ENCODE measurements at places on chromosomes 3 and 15. TPM values are rescaled to one million over a fixed set of nuclear protein-coding genes. Genes with fewer than 3 reads are reported as not detected.
A peak's percentile ranks its signal among the peaks of the same experiment; 100 is the strongest.

UNC13C gene
- total RNA-seq = 0.58 TPM

DNA sequence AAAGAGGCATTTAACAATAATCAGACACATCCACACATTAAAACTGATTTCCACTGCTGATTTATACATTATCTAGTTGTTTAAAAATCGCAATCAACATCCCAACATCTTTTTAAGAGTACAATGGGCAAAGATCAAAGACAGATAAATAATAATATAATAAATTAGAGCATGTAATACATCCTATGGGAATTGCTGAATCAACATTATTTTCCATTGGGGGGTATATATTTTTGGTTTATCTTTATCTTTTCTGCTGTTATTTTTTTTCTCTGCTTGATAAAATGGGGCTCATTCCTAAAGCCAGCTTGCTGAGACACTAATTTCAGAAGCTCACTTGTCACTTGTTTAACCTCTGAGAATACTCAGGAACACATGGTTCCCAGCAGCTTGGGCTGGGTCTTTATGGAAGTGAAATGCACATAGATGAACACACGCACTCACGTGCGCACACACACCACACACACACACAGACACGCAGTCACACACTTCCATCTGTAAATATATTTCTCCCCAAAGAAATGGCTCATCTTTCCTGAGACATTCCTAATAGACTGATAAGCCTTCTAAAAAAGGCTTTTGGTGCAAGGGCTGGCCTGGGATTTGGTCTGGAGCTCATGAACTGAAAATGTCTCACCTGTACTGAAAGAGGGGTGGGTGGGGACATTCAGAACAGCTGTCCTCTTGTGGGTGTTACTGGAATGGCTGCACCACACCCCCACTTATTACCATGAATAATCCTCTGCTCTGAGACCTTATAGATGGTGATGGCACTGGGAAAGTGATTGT, 3.5 kb upstream of the PPIB start:
- peak; percentile 12 for DNase-seq

FGD5 gene
- 12.2 TPM for total RNA-seq

ARGFX gene
- not detected for total RNA-seq

GRCh38 chr15:81660976-81661375, 287.0 kb upstream of the TMC3 start:
- DNase-seq = no peak

DNA sequence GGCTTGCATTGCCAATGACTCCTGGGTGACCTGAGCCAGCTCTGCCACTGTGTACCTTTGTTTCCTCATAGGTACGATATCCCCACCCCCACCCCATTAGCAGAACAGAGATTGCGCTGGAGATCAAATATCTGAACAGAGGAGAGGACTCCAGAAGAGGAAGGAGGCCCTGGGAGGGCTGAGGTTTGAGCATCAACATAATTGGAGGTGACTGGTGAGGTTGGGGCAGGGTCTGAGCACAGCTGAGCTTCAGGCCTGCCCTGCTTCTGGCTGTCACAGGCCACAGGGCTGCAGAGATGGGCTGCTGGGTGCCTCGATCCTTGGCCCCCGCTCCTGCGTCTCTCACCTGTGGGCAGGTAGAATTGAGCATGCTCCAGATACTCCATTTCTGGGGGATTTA, 21.3 kb upstream of the CACNA2D2 start:
- no peak for DNase-seq

- no peak for DNase-seq
These were observed 31.4 kb upstream of the SEC13 start for GRCh38 chr3:10352146-10352911.

ZNF501 gene
- 6.6 TPM for total RNA-seq

CSPG5 gene
- total RNA-seq = 3.4 TPM

THAP10 gene
- 5.5 TPM for total RNA-seq

- DNase-seq = no peak
These were observed 210.6 kb upstream of the GADL1 start for GRCh38 chr3:31105011-31105410.

CIDEC gene
- total RNA-seq = not detected

OR5K2 gene
- total RNA-seq = not detected

- no peak for DNase-seq
These were observed 3.6 kb downstream of the MAP4 start for GRCh38 chr3:48012659-48013058.

GRCh38 chr3:150490277-150490986, 55.9 kb downstream of the SERP1 start:
- no peak for DNase-seq

DNA sequence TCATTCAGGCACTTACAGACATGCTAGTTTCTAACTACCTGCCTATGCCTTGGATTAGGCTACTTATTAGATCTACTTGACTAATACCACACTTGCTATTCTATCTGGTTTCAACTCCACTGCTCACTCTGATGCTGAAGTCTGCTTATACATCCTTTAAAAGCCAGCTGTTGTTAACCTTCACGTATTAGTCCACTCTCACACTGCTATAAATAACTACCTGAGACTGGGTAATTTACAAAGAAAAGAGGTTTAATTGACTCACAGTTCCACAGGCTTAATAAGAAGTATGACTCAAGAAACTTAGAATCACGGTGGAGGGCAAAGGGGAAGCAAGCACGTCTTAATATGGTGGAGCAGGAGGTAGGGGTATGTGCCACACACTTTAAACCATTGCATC, 47.7 kb upstream of the ANKRD28 start:
- no peak for DNase-seq

DNA sequence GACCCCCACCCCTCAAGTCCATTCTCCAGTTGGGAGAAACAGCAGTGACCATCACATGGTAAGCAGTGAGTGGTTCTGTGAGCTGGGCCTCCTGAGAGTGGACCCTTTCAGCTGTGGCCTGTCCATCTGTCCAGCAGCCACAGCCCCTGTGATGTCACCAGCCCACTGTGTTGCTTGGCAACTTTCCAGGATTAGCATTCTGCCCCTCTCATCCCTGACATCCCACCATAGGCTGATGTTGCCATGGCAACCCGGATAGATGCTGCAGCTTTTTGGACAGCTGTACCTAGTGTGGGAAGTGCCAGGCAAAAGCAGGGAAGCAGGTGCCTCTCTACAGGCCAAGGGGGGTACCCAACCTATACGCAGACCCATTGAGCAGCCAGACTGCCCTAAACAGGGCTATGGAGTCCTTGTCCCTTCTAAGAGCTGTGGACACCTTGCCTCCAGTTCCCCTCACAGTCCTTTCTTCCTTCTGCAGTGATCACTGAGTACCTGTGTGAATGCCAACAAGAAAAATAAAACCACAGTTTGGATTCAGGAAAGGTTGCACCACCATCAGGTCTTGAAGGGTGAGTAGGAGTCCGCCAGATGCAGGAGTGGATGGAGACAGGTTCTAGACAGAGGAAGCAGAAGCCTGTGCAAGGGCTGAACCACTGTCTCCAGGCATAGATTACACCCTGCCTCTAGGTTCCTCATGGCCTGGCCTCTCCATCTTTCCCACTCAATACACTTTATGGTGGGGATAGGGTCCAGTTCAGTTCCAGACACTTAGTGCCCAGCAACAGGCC, at the start of gene DNAH1:
TSS of gene DNAH1 (plus strand) at position 343 of the 788 bp plus-strand sequence. CDS start 6,124 bp downstream, outside the sequence.
- no peak for DNase-seq

DNA sequence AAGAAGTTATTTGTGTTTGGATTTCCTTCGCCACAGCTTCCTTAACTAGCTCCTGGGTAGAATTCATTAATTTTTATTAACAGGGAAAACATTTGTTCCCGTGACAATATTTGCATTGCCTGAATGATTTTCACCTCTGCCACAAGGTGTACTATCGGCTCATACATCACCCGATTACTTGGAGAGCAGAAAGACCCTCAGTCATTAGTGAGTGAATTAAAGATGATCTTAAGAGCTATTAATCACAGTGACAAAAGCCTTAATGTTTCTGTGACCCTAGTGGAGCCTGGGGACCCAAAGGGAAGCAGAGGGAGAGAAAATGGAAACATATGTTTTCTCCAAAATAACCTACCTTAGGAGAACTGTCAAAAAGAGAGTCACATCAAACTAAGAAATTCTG, 228.3 kb downstream of the MECOM start:
- no peak for DNase-seq

GRCh38 chr3:2082871-2083480, 15.7 kb upstream of the CNTN4 start:
- no peak for DNase-seq

GRCh38 chr3:15306979-15307359, 25.4 kb downstream of the SH3BP5 start:
- no peak for DNase-seq

GRCh38 chr3:106809623-106810299, 567.5 kb upstream of the CCDC54 start:
- DNase-seq = no peak

CISH gene
- 3.6 TPM for total RNA-seq

DNA sequence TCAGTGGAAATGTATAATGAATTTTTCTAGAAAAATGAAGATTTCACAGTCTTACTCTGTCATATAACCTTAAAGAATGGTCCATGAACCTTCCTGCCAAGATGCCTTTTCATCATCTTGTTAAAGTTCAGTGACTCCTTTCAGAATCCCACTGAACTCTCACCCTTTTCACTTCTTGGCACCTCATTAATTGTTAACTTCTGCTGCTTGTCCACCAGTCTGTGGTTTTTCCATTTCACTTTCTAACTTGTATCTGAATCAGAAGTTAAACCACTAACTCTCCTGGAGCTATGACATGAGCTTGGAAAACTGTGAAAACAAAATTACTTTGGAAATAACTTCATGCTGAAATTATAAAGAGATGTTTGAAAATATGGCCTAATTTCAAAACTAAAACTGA, 281.2 kb upstream of the ALCAM start:
- no peak for DNase-seq

FHIT gene
- total RNA-seq = 9.1 TPM

GRCh38 chr3:26472345-26472744, 150.2 kb upstream of the LRRC3B start:
- no peak for DNase-seq

CFAP20DC gene
- total RNA-seq = 11.4 TPM

DNA sequence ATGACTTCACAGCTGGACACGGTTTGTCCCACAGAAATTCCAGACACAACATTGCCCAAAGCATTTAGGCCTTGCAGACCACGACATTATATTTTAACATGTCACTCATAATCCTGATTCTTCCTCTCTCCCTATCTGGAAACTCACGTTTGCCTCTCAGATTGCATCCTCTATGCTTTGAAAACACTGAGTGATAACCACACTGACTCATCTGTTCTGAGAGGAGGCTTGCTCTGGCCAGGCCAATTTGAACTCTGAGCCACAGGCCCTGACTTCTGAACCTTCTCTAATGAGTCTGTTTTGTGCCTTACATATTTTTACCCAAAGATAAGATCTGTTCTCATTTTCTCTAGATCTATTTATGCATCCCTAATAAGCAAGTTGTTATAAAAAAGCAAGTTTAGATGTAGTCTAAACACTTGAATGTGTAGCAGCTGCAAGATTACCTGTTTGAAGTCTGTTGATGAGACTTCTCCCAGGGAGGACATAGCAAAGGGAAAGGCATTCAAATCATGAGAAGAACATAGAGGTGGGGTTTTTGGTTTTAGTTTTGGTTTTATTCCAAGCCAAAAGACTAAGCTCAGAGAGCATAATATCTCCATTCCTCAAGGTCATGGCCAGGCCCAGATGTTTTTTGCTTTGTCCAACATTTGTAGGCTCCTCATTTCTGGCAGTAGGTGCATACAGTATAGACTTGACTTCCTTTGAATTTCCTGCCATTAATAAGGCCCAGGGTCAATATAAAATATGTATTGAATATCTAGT, 234.4 kb upstream of the LRTM1 start:
- DNase-seq = no peak

ZNF639 gene
- 58.3 TPM for total RNA-seq

KCNMB3 gene
- total RNA-seq = 1.3 TPM

DNA sequence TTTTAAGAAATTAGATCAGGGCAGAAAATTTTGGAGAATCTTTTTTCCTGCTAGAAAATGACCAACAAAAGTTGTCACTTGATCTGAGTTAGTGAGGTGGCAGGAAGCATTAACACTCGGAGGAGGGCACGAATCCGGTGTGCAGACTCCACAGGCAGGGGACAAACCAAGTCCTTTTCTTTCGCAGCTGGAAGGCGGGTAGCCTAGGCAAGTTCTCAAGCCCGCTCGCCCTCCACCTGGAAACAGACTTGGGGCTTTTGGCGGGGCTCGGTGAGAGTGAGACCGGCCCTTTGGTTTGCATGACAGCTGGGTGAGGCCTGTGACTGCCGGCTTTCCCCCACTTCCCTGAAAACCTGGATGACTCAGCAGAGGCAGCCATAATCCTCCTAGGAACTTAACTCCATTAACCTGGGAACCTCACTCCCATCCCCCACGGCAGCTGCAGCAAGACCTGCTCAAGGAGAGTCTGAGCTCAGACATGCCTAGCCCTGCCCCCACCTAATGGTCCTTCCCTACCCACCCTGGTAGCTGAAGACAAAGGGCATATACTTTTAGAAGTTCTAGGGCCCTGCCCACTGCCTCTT, 134.8 kb downstream of the MFSD1 start:
- peak; percentile 30 for DNase-seq

DNA sequence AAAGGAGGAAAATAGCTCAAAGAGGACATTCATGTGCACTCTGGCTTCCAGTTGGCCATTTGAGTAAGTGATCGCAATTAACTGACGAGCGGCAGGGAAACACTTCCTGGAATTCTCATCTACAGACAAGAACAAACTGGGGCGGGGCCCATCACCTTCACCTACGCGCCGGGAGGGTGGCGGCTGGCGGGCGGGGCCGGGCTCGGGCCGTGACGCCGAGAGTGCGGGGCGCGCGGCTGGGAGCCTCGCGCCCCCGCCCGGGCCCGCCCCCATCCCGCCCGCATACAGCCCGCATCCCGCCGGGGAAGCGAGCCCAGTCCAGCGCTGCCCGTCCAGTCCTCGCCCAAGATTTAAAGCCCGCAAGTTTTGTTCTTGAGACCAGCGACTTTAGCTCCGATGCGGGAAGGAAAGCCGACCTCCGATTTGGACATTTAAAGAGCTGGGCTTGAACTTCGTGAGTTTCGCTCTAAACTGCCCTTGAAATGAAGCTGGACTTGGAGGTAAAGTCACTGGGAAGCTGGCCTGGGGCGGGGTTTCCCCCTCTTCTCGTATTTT, at the start of gene B3GNT5:
TSS of gene B3GNT5 (plus strand) at position 281 of the 555 bp plus-strand sequence. CDS start 16,546 bp downstream, outside the sequence.
- DNase-seq = peak; percentile 84

DNA sequence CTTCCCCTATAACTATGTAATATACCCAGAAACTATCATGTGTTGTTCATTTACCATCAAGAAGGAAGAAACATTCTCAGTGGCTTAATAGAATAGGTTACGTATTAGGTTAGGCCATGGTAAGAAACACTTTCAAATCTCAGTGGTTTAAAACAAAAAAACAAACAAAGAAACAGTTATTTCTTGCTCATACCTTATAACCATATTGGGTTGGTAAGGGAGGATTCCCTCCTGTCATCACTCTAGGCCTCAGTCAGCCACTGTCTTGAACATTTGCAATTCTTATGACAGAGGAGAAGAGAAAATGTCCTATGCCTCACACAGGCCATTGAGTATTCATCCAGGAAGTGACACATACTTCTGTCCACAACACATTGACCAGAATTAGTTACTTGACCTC, 727.7 kb upstream of the NECTIN3 start:
- no peak for DNase-seq

DNA sequence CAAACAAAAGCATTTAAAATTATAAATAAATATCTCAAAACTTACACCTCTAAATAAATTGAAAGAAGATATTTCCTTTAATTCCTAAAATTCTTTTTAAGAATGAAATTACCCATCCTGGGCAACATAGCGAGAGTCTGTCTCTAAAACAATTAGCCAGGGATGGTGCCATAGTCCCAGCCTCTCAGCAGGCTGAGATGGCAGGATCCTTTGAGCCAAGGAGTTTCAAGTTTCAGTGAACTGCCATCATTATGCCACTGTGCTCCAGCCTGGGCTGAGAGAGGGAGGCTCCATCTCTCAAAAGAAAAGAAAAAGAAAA, 25.4 kb downstream of the AADAC start:
- DNase-seq = no peak
